ENCODE measurements at places on chromosomes 7 and 10. TPM values are rescaled to one million over a fixed set of nuclear protein-coding genes. Genes with fewer than 3 reads are reported as not detected.
A peak's percentile ranks its signal among the peaks of the same experiment; 100 is the strongest.

The ELAPOR2 gene
- total RNA-seq: 14.7 TPM

The GPR15LG gene
- not detected for total RNA-seq

The HOXA4 gene
- 2.3 TPM for total RNA-seq

The PNLIPRP2 gene
- not detected for total RNA-seq

The RHOBTB1 gene
- 6.7 TPM for total RNA-seq

The ZKSCAN1 gene
- total RNA-seq: 13.9 TPM

The PLXDC2 gene
- total RNA-seq: 0.06 TPM

The OR2A7 gene
- 0.69 TPM for total RNA-seq

The NKX1-2 gene
- total RNA-seq: 0.86 TPM

The AP5Z1 gene
- total RNA-seq: 59.3 TPM

The NACAD gene
- total RNA-seq: 0.12 TPM

The CALML3 gene
- not detected for total RNA-seq

DNA sequence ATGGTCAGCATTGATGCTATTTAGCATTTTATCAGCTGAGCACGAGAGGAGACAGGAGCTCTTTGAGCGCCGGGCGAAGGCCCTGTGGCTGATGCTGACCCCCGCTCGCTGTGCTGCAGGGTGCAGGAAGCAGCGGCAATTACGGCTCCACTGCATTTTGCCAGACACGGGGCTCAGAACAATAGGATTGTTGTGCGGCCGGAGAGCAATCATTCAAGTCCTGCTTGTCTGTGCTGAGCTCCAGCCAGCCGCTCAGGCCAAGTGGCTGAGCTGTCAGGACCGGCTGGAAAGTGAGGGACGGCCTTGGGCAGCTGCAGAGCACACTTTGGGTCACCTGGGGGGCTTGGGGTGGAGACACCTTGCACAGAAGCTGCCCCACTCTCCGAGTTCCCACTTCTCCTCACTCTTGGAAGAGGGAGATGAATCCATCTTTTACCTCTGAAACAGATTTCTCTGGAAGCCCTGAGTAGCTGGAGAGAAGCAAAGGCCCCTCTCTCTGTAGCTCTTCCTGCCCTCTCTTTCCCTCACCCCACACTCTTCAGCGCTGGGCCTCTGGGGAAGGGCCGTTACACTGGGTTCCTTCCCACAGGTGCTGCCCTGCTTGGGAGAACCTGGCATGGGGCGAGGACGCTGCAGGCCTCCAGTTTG is 17.3 kb upstream of the ADARB2 start:
- H3K27me3 ChIP-seq: no peaks in the 10 kb centered on the region
- no peak for DNase-seq
- no peak overlapping the region for H3K4me3 ChIP-seq
- no peaks in the 10 kb centered on the region for H3K4me1 ChIP-seq
- no peaks in the 10 kb centered on the region for H3K36me3 ChIP-seq

DNA sequence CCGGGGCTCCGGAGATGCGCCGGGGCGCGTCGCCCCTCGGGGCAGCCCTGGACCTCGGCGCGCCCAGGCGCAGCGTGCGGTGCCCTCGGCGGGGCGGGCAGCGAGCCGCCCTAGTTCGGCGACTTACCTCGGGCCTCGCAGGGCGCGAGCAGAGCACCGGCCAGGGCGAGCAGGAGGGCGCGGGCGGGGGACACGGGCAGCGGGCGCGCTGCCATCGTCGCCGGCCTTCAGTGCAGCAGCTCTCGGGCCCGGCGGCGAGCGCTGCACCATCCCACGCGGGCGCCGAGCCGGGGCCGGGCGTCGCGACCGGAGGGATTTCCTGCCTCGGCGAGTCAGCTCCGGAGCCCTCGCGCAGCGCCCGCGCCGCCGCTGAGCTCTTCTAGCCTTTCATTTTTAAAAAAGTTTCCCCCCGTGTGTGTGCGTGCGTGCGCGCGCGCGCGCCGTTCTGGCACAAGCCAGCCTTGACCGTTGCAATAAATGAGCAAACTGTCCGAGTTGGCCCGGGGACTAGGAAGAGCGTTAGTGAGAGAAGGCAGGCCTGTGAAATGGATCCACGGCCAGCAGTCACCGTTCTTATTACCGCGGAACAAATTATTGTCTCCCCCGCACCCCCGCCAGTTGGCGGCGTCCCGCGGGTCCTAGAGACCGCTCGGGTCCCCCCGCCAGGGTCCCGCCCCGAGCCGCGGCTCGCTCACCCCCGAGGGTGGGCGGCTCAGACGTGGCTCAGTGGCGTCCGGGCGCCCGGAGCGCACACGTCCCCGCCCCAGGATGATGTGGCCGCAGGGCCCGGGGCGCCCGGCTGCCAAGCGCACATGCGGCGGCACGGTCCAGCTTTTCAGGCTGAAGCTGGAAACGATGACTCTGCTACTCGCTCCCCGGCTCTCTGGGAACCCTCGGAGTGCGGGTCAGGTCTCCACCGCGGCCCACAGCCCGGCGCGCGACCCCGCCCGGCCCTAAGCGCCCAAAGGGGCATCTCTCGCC is at the start of gene ADAM12:
ADAM12 (minus strand) TSS at position 547 of the 981 bp plus-strand sequence; CDS start at position 215, 332 bp downstream.
- H3K36me3 ChIP-seq: no peaks in the 10 kb centered on the region
- no peaks in the 10 kb centered on the region for H3K27me3 ChIP-seq
- peak; percentile 32 for DNase-seq
- peaks cover 25% of the 10 kb centered on the region for H3K4me1 ChIP-seq
- H3K4me3 ChIP-seq: peak within 1 kb of the TSS; percentile 73

GRCh38 chr7:49845626-49846025 is 72.2 kb downstream of the VWC2 start:
- no peaks in the 10 kb centered on the region for H3K4me1 ChIP-seq
- no peak for DNase-seq
- H3K36me3 ChIP-seq: no peaks in the 10 kb centered on the region
- H3K27me3 ChIP-seq: peaks cover 62% of the 10 kb centered on the region
- H3K4me3 ChIP-seq: no peak overlapping the region

- peak; percentile 28 for DNase-seq
- H3K4me1 ChIP-seq: peaks cover 10% of the 10 kb centered on the region
- H3K27ac ChIP-seq: no peak overlapping the region
- H3K27me3 ChIP-seq: no peaks in the 10 kb centered on the region
- H3K4me3 ChIP-seq: no peak overlapping the region
These were observed 82.2 kb downstream of the ZNRF2 start for GRCh38 chr7:30366606-30367005.

GRCh38 chr10:60870416-60870728 is 73.6 kb downstream of the RHOBTB1 start:
- peak; percentile 42 for DNase-seq
- H3K27ac ChIP-seq: no peak overlapping the region
- no peaks in the 10 kb centered on the region for H3K4me1 ChIP-seq
- no peaks in the 10 kb centered on the region for H3K36me3 ChIP-seq
- H3K4me3 ChIP-seq: no peak overlapping the region
- H3K27me3 ChIP-seq: no peaks in the 10 kb centered on the region

- H3K27ac ChIP-seq: no peak overlapping the region
- H3K4me3 ChIP-seq: no peak overlapping the region
- H3K27me3 ChIP-seq: no peaks in the 10 kb centered on the region
- peaks cover 4% of the 10 kb centered on the region for H3K4me1 ChIP-seq
These were observed 45.2 kb downstream of the RNF133 start for GRCh38 chr7:122653685-122654084.

DNA sequence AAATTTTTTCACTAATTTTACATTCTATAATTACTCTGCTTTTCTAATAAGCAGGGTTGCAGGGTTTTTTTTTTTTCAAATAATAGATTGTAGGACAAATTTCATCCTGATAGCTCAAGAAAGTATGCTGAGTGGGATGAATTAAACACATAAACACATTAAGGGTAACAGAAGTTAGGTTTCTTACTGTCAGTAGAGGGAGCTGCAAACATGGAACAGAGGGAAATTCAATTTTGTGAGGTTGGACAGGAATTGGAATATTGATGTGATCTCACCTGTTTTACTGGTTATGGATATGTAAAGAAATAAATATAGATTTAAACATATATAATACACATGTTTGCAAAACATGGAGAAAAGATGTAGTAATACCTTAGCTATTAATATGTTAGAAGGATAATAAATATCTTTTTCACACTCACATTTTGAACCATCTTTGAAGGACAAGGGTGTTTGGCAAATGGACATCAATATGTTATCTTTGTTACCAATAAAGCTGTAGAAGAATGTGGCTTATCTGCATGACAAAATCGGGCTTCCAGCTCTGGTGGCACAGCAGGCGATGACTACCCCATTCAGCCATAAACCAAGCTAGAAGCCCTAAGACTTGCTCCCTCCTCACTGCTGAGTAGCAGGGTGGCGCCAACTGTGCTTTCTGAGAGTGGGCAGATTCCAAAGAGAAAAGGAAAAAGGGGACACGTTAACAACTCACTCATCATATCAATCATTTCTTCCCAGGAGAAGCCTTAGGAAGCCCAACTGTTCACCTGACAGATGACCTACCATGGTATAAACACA is 1257.4 kb downstream of the GATA3 start:
- H3K27me3 ChIP-seq: 0 out of 2 replicates have a peak, but pooled peaks cover 5% of the 10 kb centered on the region
- H3K4me3 ChIP-seq: no peak overlapping the region
- no peaks in the 10 kb centered on the region for H3K36me3 ChIP-seq
- DNase-seq: peak; percentile 2
- H3K4me1 ChIP-seq: no peaks in the 10 kb centered on the region

DNA sequence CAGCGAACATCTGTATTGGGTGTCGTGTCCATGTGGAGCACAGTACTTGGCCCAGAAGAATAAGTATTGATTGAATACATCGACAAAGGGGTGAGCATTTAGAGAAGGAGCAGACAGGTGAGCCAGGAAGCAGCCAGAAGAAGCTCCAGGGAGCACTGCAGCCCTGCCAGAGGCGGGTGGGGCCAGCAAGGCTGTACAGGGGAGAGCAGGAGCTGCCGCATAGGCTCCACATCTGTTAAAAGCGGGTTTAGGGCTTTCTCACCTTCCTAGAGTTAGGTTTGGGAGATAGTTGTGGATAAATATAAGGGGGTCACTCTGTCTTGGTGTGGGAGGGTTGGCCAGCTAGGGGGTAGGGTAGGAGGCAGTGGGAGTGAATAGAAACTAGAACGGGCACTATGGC is 1.3 kb upstream of the CPA1 start:
- no peak overlapping the region for H3K4me3 ChIP-seq
- H3K4me1 ChIP-seq: no peaks in the 10 kb centered on the region
- H3K36me3 ChIP-seq: no peaks in the 10 kb centered on the region
- no peaks in the 10 kb centered on the region for H3K27me3 ChIP-seq
- no peak overlapping the region for H3K27ac ChIP-seq
- DNase-seq: no peak

- peak overlapping the region; percentile 16 for H3K4me3 ChIP-seq
- peak; percentile 99 for DNase-seq
- H3K27me3 ChIP-seq: no peaks in the 10 kb centered on the region
- peaks cover 65% of the 10 kb centered on the region for H3K4me1 ChIP-seq
These were observed 178.8 kb downstream of the REEP3 start for GRCh38 chr10:63699785-63700613.

GRCh38 chr10:79046326-79046725 is 22.4 kb upstream of the ZMIZ1 start:
- peaks cover 26% of the 10 kb centered on the region for H3K4me1 ChIP-seq
- DNase-seq: no peak
- no peaks in the 10 kb centered on the region for H3K36me3 ChIP-seq

DNA sequence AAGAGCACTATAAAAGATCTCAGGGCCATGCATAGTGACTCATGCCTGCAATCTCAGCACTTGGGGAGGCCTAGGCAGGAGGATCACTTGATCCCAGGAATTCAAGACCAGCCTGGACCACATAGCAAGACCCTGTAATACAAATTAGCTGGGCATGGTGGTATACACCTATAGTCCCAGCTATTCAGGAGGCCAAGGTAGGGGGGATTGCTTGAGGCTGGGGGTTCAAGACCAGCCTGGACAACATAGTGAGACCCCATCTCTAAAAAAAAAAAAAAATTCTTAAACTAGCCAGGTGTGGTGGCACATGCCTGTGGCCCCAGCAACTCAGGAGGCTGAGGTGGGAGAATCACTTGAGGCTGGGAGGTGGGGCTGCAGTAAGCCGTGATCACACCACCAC is 15.8 kb downstream of the STYXL1 start:
- no peak overlapping the region for H3K27ac ChIP-seq
- no peak overlapping the region for H3K4me3 ChIP-seq
- DNase-seq: no peak

DNA sequence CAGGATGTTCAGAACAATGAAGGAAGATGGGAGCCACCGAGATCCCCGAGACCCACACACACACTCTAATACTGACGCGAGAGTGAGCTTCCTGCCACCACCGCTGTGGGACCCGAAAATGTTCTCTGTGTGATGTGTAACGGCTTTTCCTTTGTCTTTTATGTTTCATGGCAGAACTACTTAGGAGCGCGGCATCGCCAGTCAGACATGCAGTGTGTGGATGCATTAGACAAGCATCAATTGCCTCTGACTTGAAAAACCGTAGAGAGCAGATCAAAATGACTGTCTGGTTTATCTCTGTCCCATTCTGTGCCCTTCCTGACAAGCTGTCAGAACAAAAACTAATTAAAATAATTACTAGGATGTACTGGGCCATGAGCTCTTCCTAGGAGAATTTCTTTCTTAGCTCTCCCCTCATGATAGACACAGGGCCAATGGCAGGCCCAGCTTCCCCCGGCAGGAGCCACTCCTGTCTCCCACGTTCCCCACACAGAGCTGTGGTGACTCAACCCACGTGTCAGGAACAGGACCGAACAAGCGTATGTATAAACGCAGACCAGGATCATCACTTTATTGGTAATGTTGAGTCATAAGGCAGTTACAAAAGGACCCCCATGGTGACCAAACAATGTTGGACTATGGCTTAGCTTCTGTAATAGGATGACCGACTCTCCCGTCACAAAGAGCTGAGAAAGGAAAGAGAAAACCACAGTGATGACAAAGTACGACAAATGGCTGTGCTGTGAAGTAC is 705.0 kb downstream of the PARD3 start:
- peak overlapping the region; percentile 65 for H3K27ac ChIP-seq
- H3K27me3 ChIP-seq: no peaks in the 10 kb centered on the region
- peaks cover 16% of the 10 kb centered on the region for H3K4me1 ChIP-seq
- H3K4me3 ChIP-seq: no peak overlapping the region
- peak; percentile 97 for DNase-seq

GRCh38 chr7:15678653-15679052 is 7.8 kb downstream of the MEOX2 start:
- H3K27me3 ChIP-seq: no peaks in the 10 kb centered on the region
- H3K27ac ChIP-seq: no peak overlapping the region
- H3K36me3 ChIP-seq: no peaks in the 10 kb centered on the region

DNA sequence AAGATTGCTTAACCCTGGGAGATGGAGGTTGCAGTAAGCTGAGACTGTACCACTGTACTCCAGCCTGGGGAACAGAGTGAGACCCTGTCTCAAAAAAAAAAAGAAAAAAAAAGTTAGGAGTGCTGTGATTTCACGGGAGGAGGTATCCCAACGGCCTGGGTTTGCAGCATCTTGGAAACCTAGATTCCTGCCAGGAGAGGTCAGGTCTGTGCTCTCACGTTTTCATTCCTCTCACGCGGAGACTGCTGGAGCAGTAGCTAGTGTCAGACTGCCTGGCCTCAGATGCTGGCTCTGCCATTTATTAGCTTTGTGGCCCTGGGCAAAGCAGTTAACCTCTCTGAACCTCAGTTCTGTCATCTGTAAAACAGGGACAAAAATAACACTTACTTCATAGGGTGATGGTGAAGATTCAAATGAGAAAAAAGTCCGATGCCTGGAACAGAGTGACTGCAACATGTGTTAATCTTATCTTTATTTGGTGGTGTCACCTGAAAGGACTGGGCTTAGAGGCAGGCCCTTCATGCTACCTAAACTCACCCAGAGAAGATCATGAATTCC is 94.9 kb downstream of the GAD2 start:
- H3K4me3 ChIP-seq: no peak overlapping the region
- H3K4me1 ChIP-seq: no peaks in the 10 kb centered on the region
- peaks cover 48% of the 10 kb centered on the region for H3K27me3 ChIP-seq
- H3K36me3 ChIP-seq: no peaks in the 10 kb centered on the region

GRCh38 chr10:68087685-68088401 is 12.8 kb upstream of the HERC4 start:
- DNase-seq: peak; percentile 39
- H3K4me1 ChIP-seq: peaks cover 92% of the 10 kb centered on the region
- H3K36me3 ChIP-seq: 0 out of 2 replicates have a peak, but pooled peaks cover 1% of the 10 kb centered on the region
- H3K4me3 ChIP-seq: peak overlapping the region; percentile 66
- H3K27me3 ChIP-seq: no peaks in the 10 kb centered on the region

Measured in PC-3 (cell line).